Cardiac muscle cell (in vitro differentiated cells and primary cell): ENCODE measurements at places on chromosomes 5 and 9.

DNA sequence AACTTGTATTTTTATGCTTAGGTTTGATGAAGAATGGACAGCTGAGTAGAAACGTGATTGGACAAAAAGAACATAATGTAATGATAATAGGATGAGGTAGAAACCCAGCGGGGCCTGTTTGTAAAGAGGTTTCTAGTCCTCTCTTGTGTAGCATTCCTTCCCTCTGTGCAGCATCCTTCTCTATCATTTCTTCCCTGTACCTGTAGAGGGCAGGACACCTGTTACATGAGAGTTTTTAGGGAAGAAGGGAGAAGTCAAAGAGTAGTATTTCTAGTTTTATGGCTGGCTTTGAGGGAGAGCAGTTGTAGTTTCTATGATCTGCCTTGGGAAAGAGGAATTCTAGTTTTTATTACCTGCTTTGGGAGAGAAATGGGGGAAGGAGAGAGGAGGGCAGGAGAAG lies 162.1 kb upstream of the FST start:
- no peak for DNase-seq

DNA sequence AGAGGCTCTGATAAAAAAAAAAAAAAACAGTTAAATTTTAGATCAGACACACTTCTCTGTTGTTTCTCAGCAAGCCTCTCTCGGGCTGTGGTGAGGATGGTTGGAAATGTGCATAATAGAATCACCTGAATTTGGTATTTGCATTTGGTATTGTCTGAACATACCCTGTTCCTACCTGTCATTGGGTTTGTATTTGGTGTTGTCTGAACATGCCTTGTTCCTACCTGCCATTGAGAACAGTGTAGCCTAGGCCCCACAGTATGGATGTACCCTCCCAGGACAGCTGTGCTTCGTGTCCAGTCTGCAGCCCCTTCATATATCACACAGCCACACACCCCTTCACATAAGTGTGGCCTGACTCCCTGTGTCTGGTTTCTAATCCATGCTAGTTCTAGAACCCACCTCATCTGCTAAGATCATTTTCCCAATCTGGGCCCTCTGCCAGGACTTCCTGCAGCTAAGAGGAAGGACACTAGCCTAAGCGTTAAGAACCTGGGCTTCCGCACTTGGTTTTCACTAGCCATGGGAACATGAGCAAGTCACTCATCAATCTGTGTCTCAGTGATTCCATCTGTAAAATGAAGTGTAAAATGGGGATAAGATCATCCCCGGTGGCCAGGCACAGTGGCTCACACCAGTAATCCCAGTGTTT lies 49.2 kb downstream of the ITGA2 start:
- DNase-seq: no peak

- no peak for DNase-seq
Measured at GRCh38 chr9:34577400-34578240, 11.9 kb downstream of the CNTFR start.

- no peak for DNase-seq
Measured at GRCh38 chr9:19728101-19728500, 60.7 kb downstream of the SLC24A2 start.

- no peak for DNase-seq
Measured at GRCh38 chr5:126267438-126267837, 155.8 kb upstream of the GRAMD2B start.
